GM12878 (cell line): ENCODE measurements at places on chromosomes 12 and 14. TPM values are rescaled to one million over a fixed set of nuclear protein-coding genes. Genes with fewer than 3 reads are reported as not detected.

GRCh38 chr14:32013083-32013482 is 64.0 kb upstream of the ARHGAP5 start:
- H3K27ac ChIP-seq, result no peak overlapping the region
- no peaks in the 10 kb centered on the region for H3K27me3 ChIP-seq
- no peak for DNase-seq
- H3K4me3 ChIP-seq, result no peak overlapping the region

- H3K27me3 ChIP-seq, result no peaks in the 10 kb centered on the region
- H3K36me3 ChIP-seq, result peaks cover 5% of the 10 kb centered on the region
- no peak overlapping the region for H3K27ac ChIP-seq
- H3K4me1 ChIP-seq, result no peaks in the 10 kb centered on the region
Measured at GRCh38 chr14:31170411-31170810, 37.2 kb downstream of the HECTD1 start.

- no peak for DNase-seq
- H3K27me3 ChIP-seq, result peaks cover 2% of the 10 kb centered on the region
Measured at GRCh38 chr12:6377667-6377994, 2.3 kb upstream of the SCNN1A start.

DNA sequence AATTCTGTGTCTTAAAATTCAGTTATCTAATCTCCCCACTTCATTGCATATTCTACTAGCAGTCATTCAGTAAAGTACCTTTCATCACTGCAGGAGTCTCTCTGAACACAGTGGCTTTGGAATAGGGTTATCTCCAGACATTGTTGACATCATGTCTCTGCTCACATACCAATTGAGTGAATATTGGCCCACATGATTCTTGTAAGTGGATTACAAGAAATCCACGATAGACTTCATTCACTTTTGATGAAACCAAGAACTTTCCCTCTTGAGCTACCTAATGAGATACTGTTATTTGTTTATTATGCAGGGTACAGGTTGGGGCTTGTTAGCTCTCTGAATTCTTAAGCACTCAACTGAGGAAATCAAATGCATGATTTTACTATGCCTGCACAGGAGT is 284.9 kb downstream of the RAD51B start:
- no peak overlapping the region for H3K4me3 ChIP-seq
- no peaks in the 10 kb centered on the region for H3K36me3 ChIP-seq
- H3K4me1 ChIP-seq, result no peaks in the 10 kb centered on the region
- no peaks in the 10 kb centered on the region for H3K27me3 ChIP-seq
- no peak overlapping the region for H3K27ac ChIP-seq

- no peak overlapping the region for H3K27ac ChIP-seq
- no peak for DNase-seq
- no peak overlapping the region for H3K4me3 ChIP-seq
- no peaks in the 10 kb centered on the region for H3K4me1 ChIP-seq
Measured at GRCh38 chr12:132079695-132080094, 64.4 kb downstream of the DDX51 start.

GRCh38 chr12:25184132-25184531 is 10.8 kb downstream of the DNAI7 start:
- no peaks in the 10 kb centered on the region for H3K36me3 ChIP-seq
- no peaks in the 10 kb centered on the region for H3K27me3 ChIP-seq
- peaks cover 10% of the 10 kb centered on the region for H3K4me1 ChIP-seq
- no peak overlapping the region for H3K4me3 ChIP-seq
- no peak overlapping the region for H3K27ac ChIP-seq

DNA sequence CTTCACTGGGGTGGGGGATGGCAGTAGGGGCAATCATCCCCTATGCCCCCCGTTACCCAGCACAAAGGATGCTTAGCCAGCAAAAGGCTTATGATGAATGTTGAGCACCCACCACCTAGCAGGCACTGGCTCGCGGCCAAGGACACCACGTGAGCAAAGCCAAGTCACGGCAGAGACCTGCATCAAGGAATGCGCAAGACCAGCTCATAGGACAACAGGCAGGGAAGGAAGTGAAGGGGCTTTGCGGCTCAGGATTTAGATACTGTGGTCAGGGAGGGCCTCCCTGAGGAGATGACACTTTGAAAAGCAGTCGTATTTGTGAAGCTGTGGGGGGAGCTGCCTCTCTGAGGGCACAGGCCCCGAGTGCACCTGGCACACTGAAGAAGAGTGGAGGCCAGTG is 32.8 kb downstream of the SH2B3 start:
- DNase-seq, result no peak
- peaks cover 93% of the 10 kb centered on the region for H3K4me1 ChIP-seq
- H3K36me3 ChIP-seq, result peaks cover 20% of the 10 kb centered on the region
- H3K27me3 ChIP-seq, result no peaks in the 10 kb centered on the region
- H3K27ac ChIP-seq, result peak overlapping the region; percentile 63

GRCh38 chr14:69593018-69593677 is 18.2 kb upstream of the SUSD6 start:
- H3K36me3 ChIP-seq, result no peaks in the 10 kb centered on the region
- H3K4me1 ChIP-seq, result peaks cover 4% of the 10 kb centered on the region; the same call in 1 of the 2 replicates
- no peak overlapping the region for H3K4me3 ChIP-seq
- H3K27me3 ChIP-seq, result no peaks in the 10 kb centered on the region

- H3K27me3 ChIP-seq, result no peaks in the 10 kb centered on the region
- DNase-seq, result no peak
- H3K27ac ChIP-seq, result peak overlapping the region; percentile 61
- H3K4me3 ChIP-seq, result no peak overlapping the region
- no peaks in the 10 kb centered on the region for H3K36me3 ChIP-seq
- H3K4me1 ChIP-seq, result peaks cover 13% of the 10 kb centered on the region
Measured at GRCh38 chr14:97407701-97408407, 610.7 kb downstream of the VRK1 start.

DNA sequence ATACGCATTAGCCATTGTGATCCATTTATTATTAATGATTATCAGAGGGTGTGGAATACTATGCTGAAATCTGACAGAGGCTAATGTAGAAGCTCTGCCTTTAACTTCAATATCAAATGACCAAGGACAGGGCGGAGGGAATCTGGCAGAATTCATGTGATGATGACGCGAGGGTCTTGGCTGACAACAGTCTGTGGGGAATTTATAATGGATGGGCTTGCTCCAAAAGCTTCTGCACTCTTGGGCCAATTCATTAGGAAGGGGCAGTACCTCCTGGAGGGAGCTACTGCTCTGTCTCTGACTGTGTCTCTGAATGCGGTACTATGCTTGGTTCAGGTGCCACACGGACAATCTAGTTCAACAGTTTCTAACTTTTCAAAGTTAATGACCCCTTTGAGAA is 46.2 kb downstream of the GALNT8 start:
- no peak overlapping the region for H3K27ac ChIP-seq
- no peaks in the 10 kb centered on the region for H3K27me3 ChIP-seq
- H3K4me3 ChIP-seq, result no peak overlapping the region
- no peaks in the 10 kb centered on the region for H3K36me3 ChIP-seq

GRCh38 chr14:22474730-22475351 is 114.2 kb downstream of the DAD1 start:
- no peaks in the 10 kb centered on the region for H3K36me3 ChIP-seq
- no peaks in the 10 kb centered on the region for H3K27me3 ChIP-seq
- no peak for DNase-seq
- H3K4me1 ChIP-seq, result peaks cover 66% of the 10 kb centered on the region

DNA sequence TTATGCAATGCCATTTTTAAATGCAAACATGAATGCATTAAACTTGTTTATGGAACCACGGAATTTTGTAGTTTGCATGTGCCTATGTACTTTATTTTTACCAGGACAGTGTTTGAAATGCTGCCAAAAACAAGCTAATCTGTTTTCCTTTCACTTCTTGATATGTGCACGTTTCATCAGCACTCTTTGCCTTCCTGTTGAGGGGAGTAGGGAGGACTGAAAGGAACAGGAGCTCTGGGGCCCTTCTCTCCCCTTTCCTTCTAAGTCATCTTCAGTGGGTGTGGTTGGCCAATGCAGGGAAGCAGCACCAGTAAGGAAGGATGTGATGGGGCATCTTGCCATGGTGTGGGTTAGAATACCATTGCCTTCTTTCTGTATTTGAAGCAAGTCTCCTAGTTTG is 12.1 kb upstream of the PPP4R4 start:
- no peaks in the 10 kb centered on the region for H3K36me3 ChIP-seq
- no peaks in the 10 kb centered on the region for H3K27me3 ChIP-seq
- peaks cover 3% of the 10 kb centered on the region; the same call in 1 of the 2 replicates for H3K4me1 ChIP-seq
- no peak overlapping the region for H3K4me3 ChIP-seq
- H3K27ac ChIP-seq, result no peak overlapping the region

GRCh38 chr12:76111209-76111749 is 26.8 kb upstream of the NAP1L1 start:
- H3K4me3 ChIP-seq, result no peak overlapping the region
- H3K27me3 ChIP-seq, result no peaks in the 10 kb centered on the region; the same call in 1 of the 2 replicates
- no peak for DNase-seq
- H3K36me3 ChIP-seq, result no peaks in the 10 kb centered on the region
- no peaks in the 10 kb centered on the region for H3K4me1 ChIP-seq

- H3K27ac ChIP-seq, result no peak overlapping the region
- no peaks in the 10 kb centered on the region for H3K36me3 ChIP-seq
- no peak overlapping the region for H3K4me3 ChIP-seq
- no peak for DNase-seq
Measured at GRCh38 chr12:110930348-110931314, 10.3 kb upstream of the MYL2 start.

DNA sequence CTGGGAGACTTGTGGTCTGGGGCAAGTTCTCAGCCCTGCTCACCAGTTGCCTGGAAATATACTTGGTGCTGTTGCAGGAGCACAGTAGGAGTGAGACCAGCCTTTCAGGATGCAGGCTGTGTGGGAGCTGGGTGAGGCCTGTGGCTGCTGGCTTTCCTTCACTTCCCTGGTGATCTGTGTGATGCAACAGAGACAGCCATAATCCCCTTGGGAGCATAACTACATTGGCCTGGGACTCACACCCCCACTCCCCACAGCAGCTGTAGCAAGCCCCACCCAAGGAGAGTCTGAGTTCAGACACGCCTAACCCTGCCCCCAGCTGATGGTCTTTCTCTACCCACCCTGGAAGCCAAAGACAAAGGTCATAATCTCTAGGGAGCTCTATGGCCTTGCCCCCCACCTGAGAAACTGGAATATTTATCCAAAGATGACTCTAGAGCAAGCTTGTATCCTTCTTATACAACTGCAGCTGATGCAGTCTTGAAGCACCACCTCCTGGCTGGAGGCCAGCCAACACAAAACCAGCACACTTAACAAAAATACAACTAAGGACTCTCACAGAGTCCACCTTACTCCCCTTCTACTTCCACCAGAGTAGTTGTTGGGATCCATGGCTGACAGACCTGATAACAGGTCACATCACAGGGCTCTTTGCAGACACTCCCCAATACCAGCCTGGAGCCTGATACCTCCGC is 190.4 kb upstream of the CPNE8 start:
- H3K4me1 ChIP-seq, result no peaks in the 10 kb centered on the region
- H3K27me3 ChIP-seq, result no peaks in the 10 kb centered on the region
- no peak overlapping the region for H3K27ac ChIP-seq

DNA sequence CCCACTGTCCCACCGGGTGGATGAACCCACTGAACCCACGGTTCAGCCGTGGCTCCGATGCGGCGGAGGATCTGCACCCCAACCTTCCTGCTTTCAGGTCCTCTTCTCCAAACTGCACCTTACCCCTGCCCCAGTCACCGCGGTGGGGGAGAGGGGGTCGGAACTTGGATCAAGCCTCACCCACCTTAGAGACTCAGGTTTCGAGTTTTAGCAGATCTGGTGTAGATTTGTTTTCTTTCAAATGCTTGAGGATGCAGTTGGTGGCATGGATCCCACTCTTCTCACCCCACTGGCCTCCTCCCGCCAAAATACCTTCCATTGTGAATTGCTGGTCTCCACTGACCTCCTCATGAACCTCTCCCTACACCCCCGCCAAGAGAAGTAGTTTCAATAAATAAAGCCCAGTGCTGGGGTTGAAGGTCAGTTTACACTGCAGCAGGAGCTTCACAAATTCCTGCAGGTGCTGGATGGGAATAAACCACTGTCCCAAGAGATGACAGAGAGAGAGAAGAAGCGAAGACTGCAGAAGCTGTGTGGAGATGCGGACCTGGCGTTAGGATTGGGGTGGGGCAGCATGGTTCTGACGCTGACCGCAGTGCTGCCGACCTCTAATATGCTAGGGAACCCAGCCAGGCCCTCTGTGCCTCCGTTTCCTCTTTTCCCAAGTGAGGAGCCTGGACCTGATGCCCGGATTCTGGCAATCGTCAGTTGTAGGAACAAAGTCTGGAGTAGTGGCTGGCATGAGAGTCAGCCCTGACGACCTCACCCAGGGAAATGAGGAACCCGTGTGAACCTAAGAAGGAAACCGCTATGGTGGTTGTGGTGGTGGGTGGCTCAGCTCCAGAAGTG is 7.4 kb downstream of the TTC6 start:
- no peaks in the 10 kb centered on the region for H3K36me3 ChIP-seq
- H3K27ac ChIP-seq, result no peak overlapping the region
- H3K4me3 ChIP-seq, result no peak overlapping the region
- DNase-seq, result no peak

DNA sequence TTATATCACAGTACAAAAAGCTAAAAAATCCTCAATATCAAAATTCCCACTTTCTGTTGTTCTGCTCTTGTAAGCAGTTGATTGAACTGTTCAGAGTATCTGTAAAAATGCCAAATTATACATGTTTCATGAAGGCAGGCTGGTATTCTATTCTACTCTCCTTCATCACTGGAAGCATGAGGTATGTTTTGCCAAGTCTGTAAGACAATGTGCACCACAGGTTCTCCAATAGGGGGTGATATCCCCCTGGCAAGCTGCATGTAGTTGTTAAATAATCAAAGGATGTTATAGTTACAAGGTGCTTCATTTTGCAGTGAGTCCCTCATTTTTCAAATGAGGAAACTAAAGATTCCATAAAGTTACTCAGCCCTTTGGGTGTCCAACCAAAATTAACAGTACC is 15.1 kb upstream of the NEK9 start:
- H3K36me3 ChIP-seq, result 0 out of 2 replicates have a peak, but pooled peaks cover 7% of the 10 kb centered on the region
- DNase-seq, result no peak
- H3K4me3 ChIP-seq, result no peak overlapping the region
- H3K4me1 ChIP-seq, result peaks cover 18% of the 10 kb centered on the region
- H3K27ac ChIP-seq, result no peak overlapping the region
- H3K27me3 ChIP-seq, result no peaks in the 10 kb centered on the region

- no peak overlapping the region for H3K27ac ChIP-seq
- no peak overlapping the region for H3K4me3 ChIP-seq
- H3K4me1 ChIP-seq, result no peaks in the 10 kb centered on the region
- no peaks in the 10 kb centered on the region for H3K36me3 ChIP-seq
Measured at GRCh38 chr14:97798176-97798575, 1001.0 kb downstream of the VRK1 start.

GRCh38 chr14:32009976-32010581 is 67.0 kb upstream of the ARHGAP5 start:
- no peaks in the 10 kb centered on the region for H3K4me1 ChIP-seq
- DNase-seq, result no peak
- H3K4me3 ChIP-seq, result no peak overlapping the region
- no peak overlapping the region for H3K27ac ChIP-seq

- H3K27ac ChIP-seq, result no peak overlapping the region
- no peaks in the 10 kb centered on the region for H3K27me3 ChIP-seq
- H3K4me1 ChIP-seq, result peaks cover 9% of the 10 kb centered on the region
Measured at GRCh38 chr12:104412681-104413080, 44.1 kb upstream of the CHST11 start.

TEP1 gene
- 23.2 and 28.9 TPM in 2 replicates for total RNA-seq

KRT75 gene
- not detected in 2 replicates for total RNA-seq

NOS1 gene
- total RNA-seq, result 0.03 TPM in 1 of 2 replicates, not detected in the other

PRKAG1 gene
- total RNA-seq, result 43.7 and 46.4 TPM in 2 replicates

TSPAN19 gene
- total RNA-seq, result not detected in 2 replicates

GRIP1 gene
- 0.85 TPM in 1 of 2 replicates, not detected in the other for total RNA-seq

C12orf42 gene
- total RNA-seq, result 2.0 and 2.3 TPM in 2 replicates

NRIP2 gene
- total RNA-seq, result not detected in 2 replicates

TAPBPL gene
- 26.4 and 29.0 TPM in 2 replicates for total RNA-seq

CABP1 gene
- total RNA-seq, result 2.3 and 2.4 TPM in 2 replicates

RNF41 gene
- total RNA-seq, result 29.9 and 31.0 TPM in 2 replicates
